ENCODE measurements at places on chromosomes 7 and 10. TPM values are rescaled to one million over a fixed set of nuclear protein-coding genes. Genes with fewer than 3 reads are reported as not detected.

- no peak for DNase-seq
Observed at GRCh38 chr7:136530831-136531230, 337.6 kb upstream of the CHRM2 start.

DNA sequence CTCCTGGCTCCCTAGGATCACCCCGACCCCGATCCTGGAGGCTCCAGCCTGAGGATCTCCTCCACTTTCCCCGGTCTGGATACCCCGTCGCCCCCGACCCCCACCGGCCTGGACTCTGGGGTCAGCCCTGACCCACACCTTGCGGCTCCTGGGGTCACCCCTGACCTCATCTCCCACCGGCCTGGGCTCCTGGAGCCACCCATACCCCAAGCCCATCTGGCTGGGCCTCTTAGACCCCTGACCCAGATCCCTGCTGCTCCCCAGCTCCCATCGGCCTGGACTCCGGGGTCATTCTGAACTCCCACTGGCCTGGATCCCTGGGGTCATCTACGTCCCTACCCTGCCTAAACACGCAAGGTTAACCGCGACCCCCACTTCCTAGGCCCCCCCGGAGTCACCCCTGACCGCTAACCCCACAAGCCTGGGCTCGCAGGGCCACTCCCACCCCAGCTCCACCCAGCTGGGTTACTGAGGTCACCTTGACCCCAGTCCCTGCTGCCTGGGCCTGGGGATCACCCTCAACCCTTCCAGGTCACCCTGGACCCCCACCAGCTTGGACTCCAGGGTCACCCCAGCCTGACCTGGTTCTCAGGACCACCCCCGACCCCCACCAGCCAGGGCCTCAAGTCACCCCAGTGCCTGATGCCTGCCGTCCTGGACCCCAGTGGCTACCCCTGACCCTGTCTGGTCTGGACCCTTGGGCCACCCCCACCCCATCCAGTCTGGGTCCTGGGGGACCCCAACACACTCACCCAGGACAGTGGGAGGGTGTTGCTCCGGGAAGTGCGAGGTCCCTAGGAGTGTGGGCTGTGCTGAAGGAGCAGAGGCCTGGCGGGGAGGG lies 1.2 kb downstream of the FOXK1 start:
- no peak for DNase-seq

DNA sequence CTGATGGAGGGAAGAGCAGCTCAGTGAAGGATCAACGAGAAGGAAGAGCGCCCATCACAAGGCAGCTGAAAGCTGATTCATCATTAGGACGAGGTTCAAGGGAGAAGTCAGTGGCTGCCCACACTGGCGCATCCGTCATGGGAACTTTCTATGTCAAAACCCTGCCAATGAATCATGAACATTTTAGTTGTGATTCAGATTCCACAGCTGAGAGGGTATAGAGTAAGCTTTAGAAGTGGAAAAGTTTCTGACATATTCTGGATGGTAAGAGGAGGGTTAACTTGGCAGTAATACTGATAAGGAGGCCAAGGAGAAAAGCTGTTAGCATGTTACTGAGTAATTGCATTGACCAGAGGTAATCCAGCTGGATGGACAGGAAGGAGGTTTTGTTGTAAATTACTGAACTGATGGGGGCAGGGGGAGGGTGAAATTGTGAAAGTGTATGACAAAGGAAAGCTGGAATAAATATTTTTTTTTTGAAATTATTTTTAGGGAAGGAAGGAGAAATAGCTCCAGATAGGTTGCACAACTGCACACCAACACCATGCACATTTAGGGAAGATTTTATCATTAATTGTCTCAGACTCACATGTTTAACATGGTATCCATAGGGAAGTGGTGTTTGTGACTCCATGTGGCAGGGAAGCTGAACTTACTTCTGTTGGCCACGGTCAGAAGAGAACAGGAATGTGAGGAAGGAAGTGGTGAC lies 78.3 kb upstream of the NRP1 start:
- no peak for DNase-seq

TMEM130 gene
- total RNA-seq, result 3.9 TPM

CFAP58 gene
- 0.37 TPM for total RNA-seq
